Lung microvascular endothelial cell (primary cell): ENCODE measurements at places on chromosomes 3 and 15. TPM values are rescaled to one million over a fixed set of nuclear protein-coding genes. Genes with fewer than 3 reads are reported as not detected.
A peak's percentile ranks its signal among the peaks of the same experiment; 100 is the strongest.

GRCh38 chr15:100017140-100017539, 283.9 kb upstream of the LYSMD4 start:
- no peak for DNase-seq

DNA sequence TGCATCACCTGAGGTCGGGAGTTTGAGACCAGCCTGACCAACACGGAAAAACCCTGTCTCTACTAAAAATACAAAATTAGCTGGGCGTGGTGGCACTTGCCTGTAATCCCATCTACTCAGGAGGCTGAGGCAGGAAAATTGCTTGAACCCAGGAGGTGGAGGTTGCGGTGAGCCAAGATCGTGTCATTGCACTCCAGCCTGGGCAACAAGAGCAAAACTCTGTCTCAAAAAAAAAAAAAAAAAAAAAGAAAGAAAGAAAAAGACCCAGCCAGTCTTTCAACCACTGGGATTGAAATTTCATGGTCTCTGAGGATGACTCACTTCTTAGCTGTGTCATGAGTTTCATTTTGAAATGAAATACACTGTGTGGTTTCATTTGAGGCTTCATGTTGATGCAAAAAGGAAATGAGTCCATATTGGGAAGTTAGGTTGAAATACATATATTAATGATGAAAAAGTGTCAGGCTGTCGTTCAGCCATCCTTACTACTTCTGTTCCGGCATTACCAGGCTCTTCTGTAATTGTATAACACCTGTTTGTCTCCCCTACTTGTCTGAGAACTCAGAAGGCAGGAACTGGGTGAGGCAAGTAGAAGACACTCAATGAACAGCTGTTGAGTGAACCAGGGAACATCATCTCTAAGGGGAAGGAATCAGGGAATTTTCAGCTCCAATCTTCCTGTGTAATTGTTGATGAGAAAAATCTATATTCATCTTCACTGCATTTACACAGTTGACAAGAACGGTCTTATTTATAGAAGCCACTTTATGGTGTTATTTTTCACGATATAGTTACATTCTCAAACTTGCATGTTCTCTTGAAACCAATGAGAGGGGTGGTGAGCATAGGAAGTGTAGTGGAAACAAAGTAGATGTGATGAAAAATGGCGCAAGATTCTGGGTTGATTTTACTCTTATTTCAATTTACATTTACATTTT, 87.4 kb downstream of the NFKBIZ start:
- peak; percentile 40 for DNase-seq

DNA sequence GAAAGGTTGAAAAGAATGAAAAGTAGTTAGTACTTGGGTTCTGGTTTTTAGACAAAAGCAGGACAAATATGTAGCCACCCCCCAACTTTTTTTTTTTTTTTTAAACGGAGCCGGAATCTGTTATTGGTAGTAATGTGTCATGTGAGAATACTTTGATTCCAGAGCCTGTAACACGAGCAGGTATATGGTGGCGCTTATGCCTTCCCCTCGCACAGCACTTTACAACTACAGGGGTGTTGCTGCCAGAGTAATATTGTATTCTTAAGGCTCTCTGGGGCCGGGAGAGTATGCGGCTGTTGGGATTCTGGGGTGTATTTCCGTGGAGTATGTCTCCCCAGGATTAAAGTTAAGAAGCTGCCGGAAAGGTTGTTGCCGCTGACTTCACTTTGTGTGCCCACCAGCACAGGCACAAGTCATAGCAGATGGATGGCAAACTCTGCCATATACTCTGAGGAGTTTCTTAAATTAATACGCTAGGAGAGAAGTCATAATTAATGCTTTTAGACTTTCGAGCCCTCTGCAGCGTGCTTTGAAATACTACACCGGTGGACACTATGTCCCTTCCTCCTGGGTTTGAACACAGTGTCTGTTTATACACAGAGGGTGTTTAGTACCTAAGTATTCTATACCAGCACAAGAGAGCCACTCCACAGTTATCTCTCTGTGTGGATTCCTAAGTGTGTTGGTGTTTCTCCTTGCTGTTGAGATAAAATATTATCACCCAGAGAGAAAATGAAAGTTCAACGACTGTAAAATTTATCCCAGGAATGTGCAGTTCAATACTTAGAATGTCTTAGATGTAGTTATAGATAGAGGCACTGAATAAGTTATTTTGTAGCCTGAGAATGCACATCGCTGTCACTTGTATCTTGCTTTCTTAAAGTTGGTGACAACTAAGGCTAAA, 1.4 kb downstream of the MBNL1 start:
- DNase-seq, result peak; percentile 64

- no peak for DNase-seq
These were observed 460.7 kb upstream of the CBLB start for GRCh38 chr3:106329521-106329920.

GRCh38 chr3:102736975-102737304, 302.1 kb downstream of the ZPLD1 start:
- DNase-seq, result no peak

GRCh38 chr15:23002920-23003319, 22.8 kb upstream of the CYFIP1 start:
- DNase-seq, result no peak

- no peak for DNase-seq
These were observed 54.7 kb downstream of the OXNAD1 start for GRCh38 chr3:16319723-16320122.

DNA sequence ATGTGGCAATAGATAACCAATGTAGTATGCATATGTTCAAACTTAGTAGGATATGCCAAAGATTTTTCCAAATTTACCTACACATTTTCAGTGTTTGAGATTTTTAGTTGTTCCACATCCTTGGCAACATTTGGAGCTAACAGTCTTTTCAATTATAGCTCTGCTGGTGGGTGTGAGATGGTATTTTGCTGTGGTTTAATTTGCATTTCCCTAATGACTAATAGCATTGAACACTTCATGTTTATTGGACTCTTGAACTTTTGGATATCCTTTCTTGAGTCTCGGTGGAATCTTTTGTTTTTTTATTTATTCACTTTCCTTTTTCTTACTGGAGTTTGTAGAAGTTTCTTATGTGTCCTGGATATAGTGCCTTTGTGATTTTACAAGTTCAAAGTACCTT, 11.0 kb upstream of the ILDR1 start:
- DNase-seq, result no peak

Gene TRH
- not detected in 2 replicates for total RNA-seq

Gene ZNF197
- 6.0 and 6.1 TPM in 2 replicates for total RNA-seq

Gene SERPINI2
- not detected in 2 replicates for total RNA-seq

Gene GPR87
- not detected in 2 replicates for total RNA-seq

Gene IL5RA
- total RNA-seq, result not detected in 2 replicates
